ENCODE measurements at places on chromosomes 6 and 20.

- DNase-seq: no peak
These were observed 85.9 kb downstream of the PXDC1 start for GRCh38 chr6:3665608-3666007.

DNA sequence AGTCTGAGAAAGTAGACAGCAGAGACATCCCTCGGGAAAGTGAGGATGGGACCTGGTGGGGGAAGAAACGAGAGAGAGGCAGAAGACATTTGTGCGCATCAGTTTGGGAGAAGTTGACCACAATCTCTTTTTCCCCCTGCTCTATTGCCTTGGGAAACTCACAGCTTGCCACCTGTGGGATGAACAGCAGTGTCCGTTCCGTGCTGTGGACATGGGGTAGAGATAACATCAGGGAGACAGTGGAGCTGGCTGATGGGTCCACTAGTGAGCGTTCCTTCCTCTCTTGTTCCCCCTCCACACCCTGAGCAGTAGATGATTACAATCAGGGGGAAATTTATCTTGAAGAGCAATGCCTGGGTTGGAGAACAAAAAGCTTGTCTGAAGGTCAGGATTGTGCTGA is 21.8 kb upstream of the RNF182 start:
- DNase-seq: no peak

GRCh38 chr6:121971931-121972335 is 427.5 kb upstream of the HSF2 start:
- DNase-seq: peak; percentile 28

DNA sequence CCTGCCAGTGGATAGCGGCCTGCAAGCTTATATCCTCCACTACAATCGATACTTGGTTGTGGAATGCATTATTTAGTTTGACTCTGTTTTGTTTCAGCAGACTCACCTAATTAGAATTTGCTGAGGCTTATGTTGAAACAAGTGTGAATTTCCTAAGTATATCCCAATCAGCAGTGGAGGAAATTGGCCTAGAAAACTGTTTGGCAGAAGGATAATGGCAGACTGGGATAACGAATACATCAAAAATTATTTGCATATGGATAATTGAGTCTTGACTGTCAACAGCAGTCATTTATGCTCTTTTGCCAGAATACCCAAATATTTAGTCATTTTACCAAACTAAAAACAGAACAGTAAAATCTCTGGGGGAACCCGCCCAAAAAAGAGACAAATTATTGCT is 261.0 kb downstream of the DOK5 start:
- DNase-seq: no peak

GRCh38 chr6:126682440-126682839 is 342.5 kb downstream of the CENPW start:
- DNase-seq: no peak

- no peak for DNase-seq
These were observed 185.1 kb downstream of the DTNBP1 start for GRCh38 chr6:15477746-15478145.

DNA sequence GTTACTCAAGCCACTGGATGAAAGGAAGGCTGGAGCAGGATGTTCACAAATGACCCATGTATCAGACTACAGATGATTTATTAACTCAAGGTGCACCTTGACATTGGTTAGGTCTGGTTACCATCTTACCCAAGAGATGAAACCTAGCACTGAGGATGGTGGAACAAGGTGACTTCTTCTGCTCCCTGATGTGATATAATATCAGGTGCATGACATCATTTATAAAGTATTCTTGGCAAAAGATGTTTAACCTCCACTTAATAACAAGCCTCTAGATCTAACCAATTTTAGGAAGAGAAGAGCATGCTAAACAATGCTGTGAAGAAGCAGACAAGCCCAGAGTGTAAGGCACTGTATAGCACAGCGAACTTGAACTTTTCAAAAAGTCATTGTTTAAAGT is 100.9 kb downstream of the FYN start:
- no peak for DNase-seq

DNA sequence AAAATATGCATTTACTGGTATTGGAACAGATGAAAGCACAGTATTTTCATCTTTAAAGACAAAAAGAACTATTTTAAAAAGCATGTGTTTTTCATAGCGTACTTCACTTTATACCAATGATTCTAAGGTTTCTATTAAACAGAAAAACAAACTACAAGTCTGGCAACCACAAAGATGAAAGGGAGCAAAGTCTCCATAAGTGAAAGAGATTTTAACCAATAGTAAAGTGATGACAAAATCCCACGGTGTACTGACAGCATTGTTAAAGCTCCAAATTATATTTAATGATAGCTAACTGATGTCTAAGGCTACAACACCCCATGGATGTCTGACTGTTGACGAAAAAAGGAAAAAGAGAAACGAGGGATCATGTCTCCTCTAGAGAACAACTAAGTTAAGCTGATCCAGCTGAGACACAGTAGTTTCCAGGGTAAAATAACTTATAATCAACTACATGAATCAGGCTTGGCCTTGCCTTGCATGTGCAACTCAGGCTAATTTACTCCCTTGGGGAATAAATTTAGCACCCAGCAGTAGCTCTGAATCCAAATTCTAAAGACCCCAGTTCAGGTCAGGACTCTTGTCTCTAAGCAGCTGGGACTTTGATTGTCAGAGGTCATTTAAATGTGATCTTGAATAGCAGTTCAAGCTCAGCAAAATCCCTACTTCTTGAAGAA is 56.0 kb upstream of the TAB2 start:
- DNase-seq: no peak

DNA sequence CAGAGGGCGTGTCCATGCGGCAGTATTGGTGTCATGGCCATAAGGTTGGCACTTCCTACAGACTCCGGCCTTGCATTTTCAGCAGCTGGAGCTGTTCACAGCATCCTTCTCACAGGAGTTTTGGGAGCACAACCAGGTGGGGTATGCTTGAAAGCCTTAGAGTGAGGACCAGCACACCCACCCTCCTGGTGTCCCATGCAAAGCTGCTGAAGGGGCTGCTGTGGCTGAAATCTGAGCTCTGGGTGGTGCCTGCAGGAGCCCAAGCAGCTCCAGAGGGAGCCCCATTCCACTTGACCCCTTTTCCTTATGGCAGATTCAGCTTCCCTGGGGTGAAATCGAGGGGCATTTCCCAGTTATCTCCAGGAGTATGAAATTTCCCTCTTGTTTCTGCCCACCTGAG is 74.0 kb upstream of the BHLHE23 start:
- DNase-seq: no peak

GRCh38 chr6:37324131-37325033 is 29.4 kb upstream of the RNF8 start:
- DNase-seq: peak; percentile 84

GRCh38 chr6:38169221-38169976 is 349.9 kb downstream of the ZFAND3 start:
- no peak for DNase-seq

DNA sequence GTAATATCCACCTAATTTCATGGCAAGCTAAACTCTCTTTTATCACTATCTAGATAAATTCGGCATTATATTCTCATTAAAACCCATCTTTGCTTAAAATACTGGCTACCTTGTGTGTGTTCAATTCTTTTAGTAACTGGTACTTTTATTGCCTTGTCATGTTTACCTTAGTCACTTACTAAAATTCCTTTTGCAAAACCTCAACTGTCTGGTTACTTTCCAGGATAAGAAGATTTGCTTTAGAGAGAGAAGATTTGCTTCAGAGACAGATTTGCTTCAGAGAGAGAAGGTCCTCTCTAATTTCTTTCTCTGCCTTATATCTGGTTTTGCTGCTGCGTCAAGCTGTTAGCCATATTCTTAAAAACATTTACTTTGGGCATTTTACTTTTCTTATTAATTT is 151.5 kb upstream of the MLIP start:
- DNase-seq: peak; percentile 24

GRCh38 chr20:57409672-57410397 is 18.6 kb downstream of the RBM38 start:
- peak; percentile 16 for DNase-seq
